HFFc6 (cell line): ENCODE measurements at places on chromosomes 4 and X. TPM values are rescaled to one million over a fixed set of nuclear protein-coding genes. Genes with fewer than 3 reads are reported as not detected.

Gene SHROOM2
- 1.7 to 3.0 TPM (median 1.7 TPM) in 3 replicates for total RNA-seq

Gene DLG3
- total RNA-seq = 7.2 to 10.9 TPM (median 10.2 TPM) in 3 replicates

Gene GABRB1
- not detected in 2 replicates for total RNA-seq

Gene UTP3
- total RNA-seq = 41.8 to 49.2 TPM (median 41.8 TPM) in 3 replicates
